Pulmonary artery endothelial cell (primary cell): ENCODE measurements at places on chromosomes 13 and 19. TPM values are rescaled to one million over a fixed set of nuclear protein-coding genes. Genes with fewer than 3 reads are reported as not detected.

DIRAS1 gene
- total RNA-seq: under 0.01 and 0.04 TPM in 2 replicates

FGF21 gene
- total RNA-seq: not detected in 2 replicates

DMKN gene
- total RNA-seq: not detected in 2 replicates

ACER1 gene
- not detected in 2 replicates for total RNA-seq

C2CD4C gene
- 0.14 and 0.20 TPM in 2 replicates for total RNA-seq

CNFN gene
- total RNA-seq: not detected in 2 replicates

LHB gene
- 0.26 TPM in 1 of 2 replicates, not detected in the other for total RNA-seq

RXFP2 gene
- total RNA-seq: not detected in 2 replicates

CEACAM1 gene
- total RNA-seq: 0.26 and 0.46 TPM in 2 replicates

RASL11A gene
- 3.8 and 4.0 TPM in 2 replicates for total RNA-seq

VSTM2B gene
- total RNA-seq: not detected in 2 replicates

EMP3 gene
- 51.2 and 82.6 TPM in 2 replicates for total RNA-seq
